ENCODE measurements at places on chromosomes 2 and 18. TPM values are rescaled to one million over a fixed set of nuclear protein-coding genes. Genes with fewer than 3 reads are reported as not detected.

The RTKN gene
- 18.1 TPM for total RNA-seq

The CERKL gene
- 0.09 TPM for total RNA-seq

The BCL11A gene
- total RNA-seq: under 0.01 TPM

The RNF181 gene
- total RNA-seq: 283 TPM

The C2orf80 gene
- total RNA-seq: not detected

The BMPR2 gene
- total RNA-seq: 15.8 TPM

The UGT1A4 gene
- total RNA-seq: not detected

The LIMS4 gene
- total RNA-seq: 0.77 TPM
